Bronchial smooth muscle cell (primary cell): ENCODE measurements at places on chromosomes 13 and 19. TPM values are rescaled to one million over a fixed set of nuclear protein-coding genes. Genes with fewer than 3 reads are reported as not detected.

Gene FCER2
- total RNA-seq = not detected in 2 replicates

Gene LYL1
- 0.32 and 0.34 TPM in 2 replicates for total RNA-seq

Gene CDX2
- total RNA-seq = not detected in 2 replicates

Gene GJA3
- total RNA-seq = 15.8 and 21.3 TPM in 2 replicates

Gene SPACA4
- not detected in 2 replicates for total RNA-seq

Gene GSX1
- total RNA-seq = not detected in 2 replicates

Gene MKNK2
- total RNA-seq = 77.2 and 206 TPM in 2 replicates

Gene DBP
- 10.2 and 19.2 TPM in 2 replicates for total RNA-seq

Gene TLE6
- total RNA-seq = 0.63 and 0.94 TPM in 2 replicates

Gene CGB8
- total RNA-seq = not detected in 2 replicates

Gene FCAR
- not detected in 2 replicates for total RNA-seq

Gene IL11
- 0.94 and 1.6 TPM in 2 replicates for total RNA-seq

Gene NAPSA
- 0.09 and 0.16 TPM in 2 replicates for total RNA-seq

Gene PNMA8A
- 2.9 and 5.5 TPM in 2 replicates for total RNA-seq
